Stimulated activated naive CD4-positive, alpha-beta T cell (primary cell): ENCODE measurements at places on chromosomes 12 and 14.

GRCh38 chr12:121787063-121788025 is 6.1 kb downstream of the RHOF start:
- peak; percentile 51 for DNase-seq

DNA sequence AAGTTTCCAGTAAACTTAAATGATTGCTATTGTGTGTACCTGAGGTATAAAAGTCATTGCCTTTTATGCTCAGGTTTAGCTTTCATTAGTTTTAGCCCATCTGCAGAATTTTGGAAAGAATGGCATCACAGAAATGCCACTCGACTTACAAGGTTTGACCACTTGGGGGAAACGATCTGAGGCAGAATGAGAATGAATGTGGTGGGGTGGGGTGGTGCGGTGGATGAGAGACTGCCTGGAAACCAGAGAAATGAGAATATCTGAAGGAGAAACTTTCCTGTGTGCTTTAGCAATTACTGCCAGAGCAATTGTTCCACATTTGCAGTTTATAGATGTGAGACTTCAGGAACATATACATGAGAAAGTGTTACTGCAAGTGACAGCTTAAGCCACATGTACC is 225.4 kb upstream of the PDE3A start:
- no peak for DNase-seq

DNA sequence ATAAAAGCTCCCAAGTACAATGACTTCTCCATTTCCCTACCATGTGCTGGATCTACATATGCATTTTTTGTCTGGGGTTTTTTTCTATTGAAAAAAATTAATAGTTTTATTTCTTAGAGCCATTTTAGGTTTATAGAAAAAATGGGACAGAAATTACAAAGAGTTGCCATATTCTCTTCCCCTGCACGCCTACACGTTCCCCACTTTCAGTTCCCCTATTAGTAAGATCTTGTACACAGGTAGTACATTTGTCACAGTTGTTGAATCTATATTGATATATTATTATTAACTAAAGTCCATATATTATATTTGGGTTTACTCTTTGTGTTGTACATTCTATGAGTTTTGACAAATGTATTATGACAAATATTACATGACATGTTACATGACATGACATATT is 35.7 kb downstream of the SIX6 start:
- no peak for DNase-seq

- DNase-seq: no peak
Observed at GRCh38 chr12:131139363-131140068, 185.8 kb downstream of the ADGRD1 start.

- no peak for DNase-seq
Observed at GRCh38 chr12:62909340-62909739, 25.6 kb downstream of the PPM1H start.
